ENCODE measurements at places on chromosomes 6 and 20. TPM values are rescaled to one million over a fixed set of nuclear protein-coding genes. Genes with fewer than 3 reads are reported as not detected.

The C20orf144 gene
- 0.16 TPM for total RNA-seq

The MAP7 gene
- total RNA-seq = 2.5 TPM

The ADGRF1 gene
- total RNA-seq = not detected

The SCRT2 gene
- not detected for total RNA-seq

The FOXP4 gene
- 36.2 TPM for total RNA-seq

The HEBP2 gene
- 58.6 TPM for total RNA-seq

The F13A1 gene
- total RNA-seq = 421 TPM

The ATP6V1G2 gene
- 1.5 TPM for total RNA-seq

The TREM1 gene
- 6.2 TPM for total RNA-seq

- no peak overlapping the region for H3K27ac ChIP-seq
- DNase-seq = no peak
- H3K4me3 ChIP-seq = no peak overlapping the region
- H3K4me1 ChIP-seq = no peaks in the 10 kb centered on the region
- H3K27me3 ChIP-seq = no peaks in the 10 kb centered on the region
These were observed 42.3 kb upstream of the MRPS10 start for GRCh38 chr6:42259841-42260395.

DNA sequence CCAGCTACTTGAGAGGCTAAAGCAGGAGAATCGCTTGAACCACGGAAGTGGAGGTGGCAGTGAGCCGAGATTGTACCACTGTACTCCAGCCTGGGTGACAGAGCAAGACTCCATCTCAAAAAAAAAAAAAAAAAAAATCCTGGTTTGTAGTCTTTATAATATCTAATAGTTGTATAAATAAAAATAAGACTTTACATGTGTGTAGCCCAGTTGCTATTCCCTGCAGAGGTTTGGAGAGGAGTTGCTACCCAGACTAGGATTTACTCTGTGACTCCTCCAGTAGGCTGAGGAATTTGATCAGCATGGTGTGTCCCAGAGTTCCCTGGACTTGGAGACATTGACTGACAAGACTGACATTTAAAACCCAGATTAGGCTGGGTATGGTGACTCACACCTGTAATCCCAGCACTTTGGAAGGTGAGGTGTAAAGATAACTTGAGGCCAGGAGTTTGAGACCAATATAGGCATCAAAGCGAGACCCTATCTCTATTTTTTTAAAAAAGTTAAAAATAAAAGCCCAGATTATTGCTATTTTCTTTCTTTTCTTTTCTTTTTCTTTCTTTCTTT, 10.2 kb downstream of the CHMP4B start:
- no peaks in the 10 kb centered on the region for H3K36me3 ChIP-seq
- peaks cover 15% of the 10 kb centered on the region for H3K4me1 ChIP-seq
- H3K27me3 ChIP-seq = no peaks in the 10 kb centered on the region
- no peak overlapping the region for H3K27ac ChIP-seq

DNA sequence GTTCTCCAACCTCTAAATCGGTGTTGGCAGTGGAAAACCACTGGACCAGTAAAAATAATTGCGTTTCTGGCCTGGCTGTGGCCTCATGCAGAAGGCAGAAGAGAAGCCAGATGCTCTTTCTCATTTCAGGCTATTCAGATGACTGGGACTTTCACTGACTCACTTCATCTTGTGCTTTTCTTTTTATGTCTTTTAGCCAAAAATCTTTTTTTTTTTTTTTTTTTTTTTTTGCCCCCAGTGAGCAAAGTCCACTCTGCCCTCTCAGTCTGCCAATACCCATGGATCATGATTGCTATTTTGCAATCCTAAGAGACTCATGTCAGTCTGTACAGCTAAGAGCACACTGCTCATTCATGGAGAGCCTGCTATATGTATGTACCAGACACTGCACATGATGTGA, 962.5 kb downstream of the KIF16B start:
- no peaks in the 10 kb centered on the region for H3K27me3 ChIP-seq
- no peaks in the 10 kb centered on the region for H3K36me3 ChIP-seq
- no peak overlapping the region for H3K4me3 ChIP-seq
- no peak for DNase-seq
- H3K27ac ChIP-seq = no peak overlapping the region

GRCh38 chr6:137661601-137662000, 167.4 kb upstream of the OLIG3 start:
- H3K4me3 ChIP-seq = no peak overlapping the region
- H3K4me1 ChIP-seq = no peaks in the 10 kb centered on the region
- H3K27ac ChIP-seq = no peak overlapping the region
- no peaks in the 10 kb centered on the region for H3K36me3 ChIP-seq
- DNase-seq = no peak
- H3K27me3 ChIP-seq = no peaks in the 10 kb centered on the region

DNA sequence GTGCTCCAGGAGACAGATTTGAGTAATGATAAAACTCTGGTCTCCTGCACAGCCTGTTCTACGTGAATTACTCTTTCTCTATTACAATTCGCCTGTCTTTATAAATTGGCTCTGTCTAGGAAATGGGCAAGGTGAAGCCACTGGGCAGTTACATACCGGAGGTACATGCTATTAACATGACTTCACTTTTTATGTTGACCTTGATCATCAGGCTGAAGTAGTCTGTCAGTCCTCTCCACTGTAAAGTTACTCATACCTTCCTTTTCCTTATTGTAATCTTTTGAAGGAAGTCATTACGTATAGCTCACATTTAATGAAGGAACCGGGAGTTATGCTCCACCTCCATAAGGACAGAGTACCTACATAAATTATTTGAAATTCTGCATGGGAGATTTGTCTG, 19.9 kb upstream of the KHDC1 start:
- no peaks in the 10 kb centered on the region for H3K36me3 ChIP-seq
- DNase-seq = no peak
- no peaks in the 10 kb centered on the region for H3K27me3 ChIP-seq
- H3K4me3 ChIP-seq = no peak overlapping the region
- no peak overlapping the region for H3K27ac ChIP-seq

DNA sequence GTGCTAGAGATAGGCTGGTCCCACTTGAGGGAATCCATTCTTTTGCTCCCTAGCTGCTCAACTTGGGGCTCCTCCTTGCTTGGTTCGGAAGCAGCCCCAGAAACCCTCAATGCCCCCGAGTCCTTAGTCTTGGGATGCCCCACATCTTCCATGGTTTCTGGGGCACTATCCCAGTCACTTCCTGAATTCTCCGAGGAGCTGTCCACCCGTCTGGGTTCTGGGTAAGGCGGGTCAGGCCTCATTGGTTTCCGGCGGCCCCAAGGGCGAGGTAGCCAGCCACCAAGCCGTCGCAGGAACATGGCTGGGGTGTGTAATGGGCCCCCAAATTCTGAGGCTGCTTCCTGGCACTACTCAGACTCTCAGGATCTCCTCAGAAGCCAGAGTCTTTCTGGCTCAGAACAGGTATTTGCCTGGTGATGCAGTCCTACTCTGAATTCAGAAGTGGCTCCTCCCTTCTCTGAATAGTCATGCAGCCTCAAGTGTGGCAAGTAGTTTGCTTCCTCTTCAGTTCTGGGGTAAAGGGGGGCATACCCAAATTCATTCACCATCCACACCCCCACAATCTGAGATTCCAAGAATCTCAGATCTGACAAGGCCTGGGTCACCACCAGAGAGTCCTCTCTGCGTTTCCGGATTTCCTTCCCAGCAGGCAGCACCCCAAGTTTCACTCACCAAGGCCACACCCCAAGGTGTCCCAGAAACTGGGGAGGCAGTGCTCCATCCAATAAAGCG, 763 bp downstream of the C6orf47 start:
- peak overlapping the region; percentile 57 for H3K27ac ChIP-seq
- peak overlapping the region; percentile 83 for H3K4me3 ChIP-seq
- peaks cover 1% of the 10 kb centered on the region for H3K36me3 ChIP-seq
- H3K27me3 ChIP-seq = no peaks in the 10 kb centered on the region

DNA sequence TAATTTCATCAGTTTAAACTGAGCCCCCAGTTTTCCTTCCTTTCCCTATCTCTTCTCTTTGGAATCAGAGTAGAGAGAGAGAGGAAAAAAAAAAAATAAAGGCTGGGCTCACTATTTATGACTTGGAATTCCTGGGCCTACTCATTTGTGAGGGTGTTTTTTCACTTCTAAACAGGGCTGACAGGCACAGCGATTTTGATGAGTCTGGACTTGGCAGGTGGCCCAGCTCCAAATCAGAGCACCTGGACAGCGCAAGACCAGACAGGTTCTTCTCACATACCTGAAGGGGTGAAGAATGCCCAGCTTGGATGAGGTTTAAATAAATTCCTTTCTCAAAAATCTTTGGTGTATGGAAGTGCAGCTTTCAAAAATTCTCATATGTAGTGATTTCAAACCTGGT, 122.2 kb downstream of the KIF13A start:
- H3K27me3 ChIP-seq = no peaks in the 10 kb centered on the region
- H3K36me3 ChIP-seq = no peaks in the 10 kb centered on the region
- H3K4me1 ChIP-seq = peaks cover 6% of the 10 kb centered on the region
- no peak overlapping the region for H3K4me3 ChIP-seq
- peak overlapping the region; percentile 97 for H3K27ac ChIP-seq
- DNase-seq = no peak

- no peak overlapping the region for H3K27ac ChIP-seq
- H3K36me3 ChIP-seq = no peaks in the 10 kb centered on the region
- DNase-seq = no peak
- peaks cover 6% of the 10 kb centered on the region for H3K4me1 ChIP-seq
- no peak overlapping the region for H3K4me3 ChIP-seq
- no peaks in the 10 kb centered on the region for H3K27me3 ChIP-seq
These were observed 204.4 kb upstream of the ID4 start for GRCh38 chr6:19632786-19633185.

DNA sequence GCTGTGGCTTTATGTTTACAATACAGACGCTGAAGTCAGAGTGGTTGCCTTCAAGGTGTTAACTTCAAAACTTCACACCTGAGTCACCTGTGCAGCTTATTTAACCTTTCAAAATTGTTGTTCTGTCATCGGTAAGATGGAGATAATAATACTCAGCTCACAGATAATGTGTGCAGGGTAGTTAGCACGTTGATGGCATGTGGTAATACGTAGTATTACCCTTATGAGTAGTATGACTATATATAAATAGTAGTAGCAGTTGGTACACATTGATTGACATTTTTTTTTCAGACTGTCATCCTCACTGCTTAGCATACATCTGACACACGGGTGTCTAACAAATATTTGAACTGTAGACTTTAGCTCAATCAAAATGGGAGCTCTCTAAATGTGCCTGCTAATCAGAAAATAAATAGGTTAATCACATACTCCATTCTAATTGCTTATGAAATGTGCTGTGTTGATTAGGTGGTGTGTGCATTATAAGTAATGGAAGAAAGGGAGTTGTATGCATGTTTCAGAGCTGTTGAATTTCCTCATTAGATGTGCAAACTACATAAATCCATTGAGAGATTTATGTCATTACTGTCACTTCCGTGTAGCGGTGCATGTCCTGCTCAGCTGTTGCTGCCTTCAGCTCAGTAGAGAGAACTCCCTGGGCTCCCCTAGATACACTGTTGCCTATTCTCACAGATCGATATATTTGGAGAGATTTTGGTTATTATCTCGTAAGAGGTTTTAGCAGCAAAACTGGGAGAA, 11.2 kb upstream of the MROH8 start:
- H3K36me3 ChIP-seq = no peaks in the 10 kb centered on the region
- H3K27me3 ChIP-seq = no peaks in the 10 kb centered on the region
- DNase-seq = no peak

DNA sequence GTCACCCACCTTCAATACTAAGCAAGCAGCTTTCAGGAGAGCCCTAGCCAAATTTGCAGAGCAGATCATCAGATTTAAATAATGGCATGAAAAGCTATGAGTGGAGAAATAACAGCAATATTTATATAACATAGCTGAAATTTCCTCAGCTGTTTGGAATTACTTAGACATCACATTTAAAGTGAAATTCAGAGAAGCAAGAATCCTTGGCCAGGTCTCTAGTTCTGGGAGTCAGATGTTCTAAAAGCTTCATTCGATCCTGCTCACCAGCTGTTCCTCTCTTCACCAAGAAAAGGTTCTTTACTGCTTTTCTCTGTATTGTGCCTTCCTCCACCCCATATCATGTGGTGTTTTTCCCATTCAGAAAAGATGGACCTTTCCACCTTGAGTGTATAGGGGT, 152.3 kb upstream of the JAG1 start:
- no peak overlapping the region for H3K4me3 ChIP-seq
- H3K4me1 ChIP-seq = no peaks in the 10 kb centered on the region
- DNase-seq = no peak
- H3K27ac ChIP-seq = no peak overlapping the region
- H3K27me3 ChIP-seq = no peaks in the 10 kb centered on the region

- peaks cover 1% of the 10 kb centered on the region for H3K36me3 ChIP-seq
- no peaks in the 10 kb centered on the region for H3K27me3 ChIP-seq
- DNase-seq = no peak
- no peak overlapping the region for H3K27ac ChIP-seq
- no peak overlapping the region for H3K4me3 ChIP-seq
- no peaks in the 10 kb centered on the region for H3K4me1 ChIP-seq
These were observed 340.1 kb downstream of the BCKDHB start for GRCh38 chr6:80446454-80447045.

- H3K36me3 ChIP-seq = no peaks in the 10 kb centered on the region
- no peaks in the 10 kb centered on the region for H3K27me3 ChIP-seq
- no peak for DNase-seq
- H3K4me1 ChIP-seq = no peaks in the 10 kb centered on the region
These were observed 31.8 kb downstream of the ELOVL2 start for GRCh38 chr6:11012295-11012754.

DNA sequence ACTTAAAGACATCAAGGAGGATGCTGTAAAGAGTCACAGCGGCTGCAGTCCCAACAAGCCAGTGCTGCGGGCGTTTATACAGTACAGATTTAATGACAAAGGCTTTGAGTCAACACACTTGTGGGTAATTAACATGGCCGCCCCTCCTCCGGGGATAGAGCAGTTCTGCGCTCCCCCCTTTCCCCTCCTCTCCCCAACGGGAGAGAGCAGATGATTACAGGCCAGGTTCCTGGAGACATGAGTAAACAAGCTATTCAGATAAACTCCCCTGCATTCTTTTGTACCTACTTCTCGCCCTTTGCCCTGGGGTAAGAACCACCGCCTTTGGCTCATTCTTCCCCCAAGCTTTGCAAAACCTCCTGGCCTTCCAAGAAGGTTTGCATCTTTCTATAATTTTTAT, 23.6 kb upstream of the FABP7 start:
- H3K27ac ChIP-seq = no peak overlapping the region
- no peaks in the 10 kb centered on the region for H3K27me3 ChIP-seq
- DNase-seq = no peak
- no peaks in the 10 kb centered on the region for H3K4me1 ChIP-seq
- no peak overlapping the region for H3K4me3 ChIP-seq
- no peaks in the 10 kb centered on the region for H3K36me3 ChIP-seq
